AG09319 (cell line): ENCODE measurements at places on chromosomes 13 and 19.

DNA sequence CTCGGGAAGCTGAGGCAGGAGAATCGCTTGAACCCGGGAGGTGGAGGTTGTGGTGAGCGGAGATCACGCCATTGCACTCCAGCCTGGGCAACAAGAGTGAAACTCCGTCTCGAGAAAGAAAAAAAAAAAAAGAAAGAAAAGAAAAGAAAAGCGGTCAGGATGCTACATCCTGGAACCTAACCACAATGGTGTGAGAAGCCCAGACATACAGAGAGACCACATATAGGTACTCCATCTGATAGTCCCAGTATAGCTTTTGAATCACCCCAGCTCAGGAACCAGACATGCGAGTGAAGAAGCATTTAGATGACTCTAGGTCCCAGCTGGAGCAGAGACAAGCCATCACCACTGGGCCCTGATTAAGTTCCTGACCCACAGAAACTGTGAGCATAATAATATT lies 3.2 kb downstream of the IFNL1 start:
- no peak for DNase-seq

DNA sequence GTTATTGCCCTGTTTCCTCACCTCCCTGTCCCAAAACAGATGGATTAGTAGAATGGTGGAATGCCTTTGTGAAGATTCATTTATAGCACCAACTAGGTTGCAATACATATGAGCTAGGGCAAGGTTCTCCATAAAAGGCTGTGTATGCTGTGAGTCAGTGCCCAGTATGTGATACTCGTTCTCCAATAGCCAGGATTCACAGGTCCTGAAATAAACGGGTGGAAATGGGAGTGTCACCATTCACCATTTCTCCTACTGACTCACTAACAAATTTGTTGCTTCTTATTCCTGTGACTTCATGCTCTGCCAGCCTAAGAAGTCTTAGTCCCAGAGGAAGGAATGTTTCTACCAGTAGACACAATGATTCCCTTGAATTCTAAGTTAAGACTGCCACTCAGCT lies 1745.4 kb downstream of the SLITRK1 start:
- DNase-seq = no peak

GRCh38 chr19:38870612-38871011 lies 7.5 kb downstream of the RINL start:
- no peak for DNase-seq

- DNase-seq = no peak
Measured at GRCh38 chr13:79837741-79838450, 356.9 kb downstream of the NDFIP2 start.

DNA sequence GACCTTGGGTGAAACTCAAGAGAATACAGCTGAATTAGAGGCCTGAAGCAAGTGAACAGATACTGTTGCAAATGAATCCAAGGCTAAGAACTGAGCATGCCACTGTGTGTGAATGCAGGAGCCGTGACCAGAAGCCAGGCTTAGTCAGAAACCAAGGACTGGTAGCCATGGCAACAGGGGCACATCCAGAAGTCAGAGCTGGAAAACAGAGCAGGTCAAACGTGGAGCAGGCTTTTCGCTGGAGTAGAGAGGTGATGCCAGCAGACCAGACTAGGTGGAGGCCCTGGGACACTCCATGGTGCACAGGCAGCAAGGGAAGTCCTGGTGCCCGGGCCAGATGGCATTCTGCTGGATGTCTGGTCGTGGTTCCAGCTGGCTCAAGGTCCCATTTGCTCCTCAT lies 564.1 kb downstream of the PCDH9 start:
- peak; percentile 76 for DNase-seq

DNA sequence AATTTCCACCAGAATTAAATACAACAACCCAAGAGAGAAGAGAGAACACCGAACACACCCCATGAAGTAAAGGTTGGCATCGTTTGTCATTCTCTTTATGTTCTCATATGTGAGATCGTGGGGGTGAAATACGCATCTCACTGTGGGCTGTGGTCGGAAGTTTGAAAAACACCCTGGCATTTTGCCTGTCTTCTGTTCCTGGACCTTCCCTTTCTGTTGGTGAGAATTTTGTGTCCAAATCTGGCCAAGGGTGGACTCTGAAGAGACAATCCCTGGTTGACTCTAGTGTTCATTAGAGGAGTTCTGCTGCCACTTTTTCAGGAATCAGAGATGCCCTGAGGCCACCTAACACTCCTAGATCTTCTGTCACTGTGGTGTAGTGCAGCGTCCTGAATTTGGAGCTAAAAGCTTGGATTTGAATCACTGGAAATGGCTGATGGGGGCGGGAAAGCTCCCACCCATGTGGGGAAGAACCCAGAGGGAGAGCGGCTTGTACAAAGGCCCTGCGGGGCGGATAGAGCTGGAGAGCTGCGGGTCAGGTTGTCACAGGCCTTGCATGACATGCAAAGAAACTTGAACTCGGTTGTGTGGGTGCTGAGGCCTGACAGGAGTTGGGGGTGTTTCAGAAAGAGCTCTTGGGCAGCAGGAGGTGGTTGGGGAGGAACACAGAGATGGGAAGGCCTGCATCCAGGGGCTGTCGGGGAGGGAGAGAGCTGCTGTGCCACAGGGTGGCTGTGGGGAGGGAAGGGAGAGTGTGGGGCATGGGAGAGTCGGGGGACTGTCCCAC lies 11.1 kb upstream of the SPATA13 start:
- DNase-seq = no peak

- DNase-seq = no peak
Measured at GRCh38 chr13:23652909-23653726, 82.9 kb downstream of the TNFRSF19 start.

DNA sequence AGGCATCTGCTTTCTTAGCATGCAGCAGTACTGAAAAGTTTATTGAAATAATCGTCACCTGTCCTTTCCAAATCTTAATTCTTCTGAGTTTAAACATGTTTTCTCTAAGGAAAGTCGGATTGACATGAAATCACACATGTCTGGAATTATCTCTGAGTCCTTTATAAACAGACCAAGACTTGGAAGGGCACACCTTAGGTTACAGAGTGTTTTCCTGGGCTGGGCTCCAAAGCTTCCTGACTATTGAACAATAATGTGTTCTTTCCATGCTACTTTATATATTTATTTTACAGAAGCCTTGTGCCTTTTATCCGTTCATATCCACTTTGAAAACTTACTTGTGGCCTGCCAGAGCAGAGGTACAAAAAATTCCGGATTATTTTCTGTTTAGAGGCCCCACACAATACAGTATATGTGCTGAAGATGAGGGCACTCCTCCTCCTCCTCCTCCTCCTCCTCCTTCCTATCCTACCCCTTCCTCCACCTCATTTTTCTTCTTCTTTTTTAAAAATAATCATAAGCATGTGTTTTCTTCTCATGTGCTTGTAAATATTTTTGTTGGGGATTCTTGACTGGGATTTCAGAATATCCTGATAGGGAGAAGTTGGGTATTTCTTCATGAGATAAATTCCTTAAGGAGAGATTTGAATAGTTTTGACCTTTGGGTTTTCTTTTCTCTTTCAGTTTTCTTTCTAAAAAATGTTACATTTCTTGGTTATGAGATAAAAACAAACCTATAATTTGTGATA lies 52.3 kb downstream of the LRCH1 start:
- no peak for DNase-seq

- no peak for DNase-seq
Measured at GRCh38 chr13:21256351-21256761, 79.9 kb downstream of the MRPL57 start.

GRCh38 chr13:26132756-26133155 lies 80.9 kb upstream of the SHISA2 start:
- no peak for DNase-seq

GRCh38 chr13:80340651-80341100 lies 250 bp downstream of the SPRY2 start:
- DNase-seq = no peak

GRCh38 chr13:87331178-87331577 lies 340.0 kb upstream of the SLITRK5 start:
- no peak for DNase-seq

- DNase-seq = no peak
Measured at GRCh38 chr13:112686987-112687386, 2.9 kb upstream of the ATP11A start.

GRCh38 chr19:5038631-5039271 lies 69.8 kb downstream of the KDM4B start:
- DNase-seq = no peak

GRCh38 chr13:60158321-60158801 lies 5.4 kb downstream of the DIAPH3 start:
- no peak for DNase-seq

DNA sequence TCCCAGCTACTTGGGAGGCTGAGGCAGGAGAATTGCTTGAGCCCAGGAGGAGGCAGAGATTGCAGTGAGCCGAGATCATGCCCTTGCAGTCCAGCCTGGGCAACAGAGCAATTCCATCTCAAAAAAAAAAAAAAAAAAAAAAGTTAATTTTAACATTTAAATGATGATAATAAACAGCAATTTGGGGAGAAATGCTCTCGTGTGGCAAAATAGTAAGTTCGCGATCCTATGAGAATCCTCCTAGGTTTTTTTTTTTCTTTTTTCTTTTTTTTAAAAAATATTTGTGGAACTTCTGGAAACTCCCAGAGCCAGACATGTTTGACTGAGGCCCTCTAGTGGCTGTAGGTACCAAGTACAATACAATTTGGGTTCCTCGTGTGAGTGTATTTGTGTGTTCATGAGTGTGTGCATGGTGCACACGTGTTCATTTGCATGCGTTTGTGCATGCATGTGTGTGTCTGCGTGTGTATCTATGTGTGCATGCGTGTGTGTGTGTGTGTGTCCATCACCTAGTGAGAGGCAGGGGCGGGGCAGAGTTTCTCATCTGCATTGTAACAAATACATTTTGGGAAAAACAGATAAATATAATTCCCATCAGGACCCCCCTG lies 31.2 kb downstream of the TMPRSS9 start:
- peak; percentile 37 for DNase-seq

- no peak for DNase-seq
Measured at GRCh38 chr19:48443256-48443655, 2.5 kb upstream of the GRWD1 start.

DNA sequence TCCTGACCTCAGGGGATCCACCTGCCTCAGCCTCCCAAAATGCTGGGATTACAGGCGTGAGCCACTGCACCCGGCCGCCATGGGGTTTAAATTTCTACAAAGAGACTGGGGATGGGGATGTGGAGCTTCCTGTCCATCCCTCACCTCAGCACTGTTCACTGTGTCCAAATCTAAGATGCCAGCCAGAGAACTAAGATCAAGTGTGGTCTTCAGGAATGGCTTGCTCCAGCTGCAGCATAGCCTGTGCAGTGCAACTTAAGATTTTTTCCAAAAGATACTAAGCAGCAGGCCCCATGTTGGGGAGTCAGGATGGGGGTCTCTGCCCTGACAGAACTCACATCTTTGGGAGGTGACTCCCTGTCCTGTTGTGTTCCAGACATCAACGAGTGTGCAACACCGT lies 9.3 kb downstream of the ADGRE5 start:
- no peak for DNase-seq

DNA sequence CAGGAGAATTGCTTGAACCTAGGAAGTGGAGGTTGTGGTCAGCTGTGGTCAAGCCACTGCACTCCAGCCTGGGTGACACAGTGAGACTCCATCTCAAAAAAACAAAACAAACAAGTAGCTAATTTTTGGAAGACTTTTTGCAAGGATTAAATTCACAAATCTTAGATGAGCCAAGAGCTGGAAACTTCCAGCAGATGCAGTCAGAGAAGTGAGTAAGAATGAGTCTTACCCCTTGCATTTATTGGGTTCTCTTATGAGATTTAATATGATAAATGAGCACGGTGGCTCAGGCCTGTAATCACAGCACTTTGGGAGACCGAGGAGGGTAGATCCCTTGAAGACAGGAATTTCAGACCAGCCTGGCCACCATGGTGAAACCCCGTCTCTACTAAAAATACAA lies 44.9 kb upstream of the NBEA start:
- DNase-seq = no peak

- no peak for DNase-seq
Measured at GRCh38 chr19:7545904-7546303, 10.4 kb downstream of the PNPLA6 start.

DNA sequence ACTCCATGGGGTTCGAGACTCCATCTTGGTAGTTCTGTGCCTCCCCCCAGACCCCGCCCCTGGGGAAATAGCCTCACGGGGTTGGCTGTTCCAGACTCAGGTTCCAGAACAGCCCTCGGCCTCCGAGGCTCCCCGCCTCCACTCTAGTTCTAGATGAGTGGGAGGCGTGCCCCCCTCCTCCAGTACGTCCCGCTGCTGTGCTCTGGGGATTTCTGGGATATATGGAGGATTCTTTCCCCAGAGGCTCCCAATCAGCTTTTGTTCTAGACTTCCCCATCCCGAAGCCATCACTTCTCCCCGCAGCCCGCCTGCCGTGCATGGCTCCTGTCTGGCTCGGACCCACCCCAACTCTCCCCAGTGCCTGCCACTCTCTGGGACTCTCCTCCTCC lies 1.9 kb upstream of the CACNG7 start:
- DNase-seq = no peak

DNA sequence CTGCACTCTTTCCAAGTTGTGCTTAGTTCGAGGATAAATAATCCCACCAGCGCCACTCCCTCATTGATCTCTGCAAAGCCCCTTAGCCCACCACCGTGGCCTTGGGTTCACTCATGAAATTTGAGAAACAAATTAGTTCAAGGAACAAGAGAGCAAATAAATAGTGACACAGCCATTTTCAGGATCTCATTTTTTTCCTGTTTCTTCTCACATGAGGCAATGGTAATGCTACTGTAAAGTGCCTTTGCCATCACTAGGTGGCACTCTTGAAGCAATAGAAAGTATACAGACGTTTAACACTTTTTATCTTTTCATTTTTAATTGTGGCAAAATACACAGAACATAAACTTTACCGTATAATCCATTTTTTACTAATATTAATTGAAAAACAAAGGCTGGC lies 76.8 kb upstream of the ZNF835 start:
- DNase-seq = no peak

- DNase-seq = no peak
Measured at GRCh38 chr13:23750383-23751121, 138.6 kb downstream of the MIPEP start.

- DNase-seq = no peak
Measured at GRCh38 chr13:103695320-103695719, 629.1 kb upstream of the SLC10A2 start.

GRCh38 chr19:40229926-40230417 lies 3.5 kb upstream of the CCNP start:
- DNase-seq = no peak

GRCh38 chr13:41954226-41954625 lies 6.7 kb downstream of the VWA8 start:
- no peak for DNase-seq

DNA sequence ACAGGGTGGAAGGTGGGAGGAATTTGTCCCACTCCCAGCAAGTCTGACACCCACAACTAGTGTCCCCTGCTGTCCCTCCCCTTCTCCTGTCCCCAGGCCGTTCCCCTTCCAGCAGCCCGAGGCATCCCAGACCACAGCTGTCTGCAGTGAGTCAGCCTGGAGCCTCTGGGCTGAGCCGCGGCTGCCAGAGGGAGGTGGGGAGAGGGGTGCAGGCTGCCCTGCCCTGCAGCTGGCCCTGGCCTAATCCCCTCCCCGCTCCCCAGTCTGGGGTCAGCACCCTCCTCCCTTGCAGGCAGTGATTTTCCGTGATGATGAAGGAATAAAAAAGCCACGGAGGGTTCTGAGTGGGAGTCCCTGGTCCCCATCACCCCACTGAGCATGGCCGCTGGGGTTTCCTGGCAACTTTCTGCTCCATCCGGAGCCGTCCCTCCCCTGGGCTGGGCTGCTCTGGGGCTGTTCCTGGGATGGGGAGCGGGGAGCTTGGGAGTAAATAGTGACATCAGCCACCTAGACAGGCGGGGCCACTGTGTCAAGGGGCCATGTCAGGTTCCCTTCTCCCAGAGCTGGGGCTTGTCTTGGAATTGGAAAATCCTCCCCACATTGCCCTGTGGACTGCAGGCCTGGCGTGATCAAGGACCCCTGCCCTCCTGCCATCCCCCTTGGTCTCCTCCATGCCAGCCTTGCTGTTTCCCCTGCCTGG lies 16.8 kb downstream of the SPC24 start:
- DNase-seq = no peak

- no peak for DNase-seq
Measured at GRCh38 chr13:24147570-24147963, 13.0 kb upstream of the SPATA13 start.
